ENCODE measurements at places on chromosomes 12 and 14.

DNA sequence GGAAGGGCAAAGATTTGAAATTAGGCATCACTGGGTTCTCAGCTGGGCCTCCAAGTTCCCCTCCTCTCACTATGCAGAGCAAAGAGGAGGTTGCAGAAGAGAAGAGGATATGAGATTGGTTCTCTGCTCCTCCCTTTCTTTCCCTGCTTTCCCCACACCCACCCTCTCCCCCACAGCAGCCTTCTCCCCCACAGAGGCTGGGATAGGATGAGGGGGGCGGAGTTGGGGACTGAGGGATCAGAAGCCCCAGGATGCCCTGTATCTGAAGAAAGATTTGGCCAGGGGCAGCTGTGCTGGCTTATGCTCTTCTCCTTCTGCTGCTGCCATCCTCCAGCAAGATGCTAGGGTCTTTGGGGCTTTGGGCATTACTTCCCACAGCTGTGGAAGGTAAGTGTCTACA, at the start of gene AMHR2:
Gene AMHR2 (plus strand): TSS at position 259 of the 400 bp plus-strand sequence. CDS start 80 bp downstream, at position 339.
- DNase-seq, result no peak

DNA sequence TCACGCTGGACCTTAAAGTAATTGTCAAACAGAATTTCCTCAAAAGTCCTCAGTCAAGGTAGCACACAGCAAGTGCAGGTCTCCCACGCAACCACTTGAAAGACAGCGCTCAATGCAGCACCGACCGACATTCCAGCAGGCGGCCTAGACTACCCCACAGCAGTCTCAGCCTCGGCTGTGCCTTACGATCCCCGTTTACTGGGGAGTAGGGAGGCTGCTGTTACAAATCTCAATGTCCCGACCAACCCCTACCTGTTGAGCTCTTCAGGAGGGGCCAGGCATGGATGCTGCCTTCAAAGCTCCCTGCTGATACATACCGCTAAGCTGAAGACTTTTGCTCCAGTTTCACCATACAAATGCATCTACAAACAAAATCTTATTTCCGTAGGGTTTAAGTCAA, 21.8 kb downstream of the VPS37B start:
- no peak for DNase-seq

GRCh38 chr14:67641902-67642749, 22.4 kb downstream of the ARG2 start:
- no peak for DNase-seq

GRCh38 chr14:93220509-93220908, 13.5 kb downstream of the UBR7 start:
- DNase-seq, result no peak

All from Panc1 (cell line).